ENCODE measurements at places on chromosomes 11 and 22.

- DNase-seq = no peak
Observed at GRCh38 chr11:121479698-121480238, 27.0 kb upstream of the SORL1-AS1 start.

DNA sequence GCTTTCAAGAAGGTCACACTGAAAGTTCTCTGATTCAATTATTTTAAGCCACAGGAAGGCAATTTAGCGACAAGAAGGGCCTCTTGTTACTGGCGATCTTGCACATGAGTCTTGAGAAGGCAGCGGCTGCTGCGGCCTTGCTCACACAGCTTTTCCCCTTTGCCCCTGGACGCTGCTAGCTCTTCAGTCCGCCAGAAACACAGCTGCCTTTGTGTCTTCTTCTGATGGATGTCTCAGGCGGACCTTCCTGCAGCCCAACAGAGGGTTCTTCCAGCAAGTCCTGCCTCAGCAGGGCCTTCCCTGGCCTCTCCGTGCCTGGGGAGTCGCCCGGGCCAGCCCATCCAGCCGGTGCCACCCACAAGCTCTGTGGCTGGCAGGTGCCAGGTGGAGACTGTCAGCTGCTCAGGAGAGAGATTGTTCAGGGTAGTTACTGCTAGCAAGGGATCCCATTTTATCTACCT is 59.4 kb downstream of the PKNOX2 start:
- no peak for DNase-seq

DNA sequence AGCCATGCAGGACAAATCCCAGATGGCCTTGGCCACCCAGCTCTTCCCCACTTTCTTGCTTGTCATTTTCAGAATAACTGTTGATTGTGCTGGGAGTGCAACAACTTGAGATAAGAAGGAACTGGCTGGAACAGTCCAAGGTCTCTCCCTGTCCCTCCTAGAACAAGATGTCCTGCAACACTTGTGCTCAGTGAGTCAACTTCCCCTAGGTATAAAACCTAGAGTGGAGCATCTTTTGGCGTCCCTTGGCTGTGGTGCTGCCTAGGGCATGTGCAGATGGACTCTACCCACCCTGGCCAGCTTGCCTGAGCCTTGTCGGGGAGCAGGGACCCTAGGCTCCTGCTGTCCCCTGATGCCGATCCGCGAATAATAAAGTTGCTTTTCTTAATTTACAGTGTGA is 86.0 kb upstream of the SLC22A12 start:
- DNase-seq = no peak

DNA sequence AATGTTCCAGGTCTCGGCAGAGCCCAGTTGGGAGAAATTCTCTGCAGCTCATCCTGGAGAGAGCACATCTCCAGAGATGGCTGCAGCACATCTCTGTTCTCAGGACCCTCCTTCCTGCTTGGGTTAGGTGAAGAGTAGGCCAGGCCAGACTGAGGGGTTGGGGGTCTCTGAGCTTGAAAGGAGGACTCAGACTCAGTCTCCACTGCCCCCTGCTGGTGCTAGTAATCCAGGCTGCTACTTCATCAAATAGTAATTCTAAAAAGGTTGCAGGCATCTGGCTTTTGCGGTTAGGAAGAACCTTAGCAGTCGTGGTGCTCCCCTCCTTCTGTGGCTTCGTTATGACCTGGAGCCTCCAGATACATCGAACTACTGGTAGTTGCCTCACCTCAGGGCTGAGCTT is 9.7 kb downstream of the TUB start:
- no peak for DNase-seq

DNA sequence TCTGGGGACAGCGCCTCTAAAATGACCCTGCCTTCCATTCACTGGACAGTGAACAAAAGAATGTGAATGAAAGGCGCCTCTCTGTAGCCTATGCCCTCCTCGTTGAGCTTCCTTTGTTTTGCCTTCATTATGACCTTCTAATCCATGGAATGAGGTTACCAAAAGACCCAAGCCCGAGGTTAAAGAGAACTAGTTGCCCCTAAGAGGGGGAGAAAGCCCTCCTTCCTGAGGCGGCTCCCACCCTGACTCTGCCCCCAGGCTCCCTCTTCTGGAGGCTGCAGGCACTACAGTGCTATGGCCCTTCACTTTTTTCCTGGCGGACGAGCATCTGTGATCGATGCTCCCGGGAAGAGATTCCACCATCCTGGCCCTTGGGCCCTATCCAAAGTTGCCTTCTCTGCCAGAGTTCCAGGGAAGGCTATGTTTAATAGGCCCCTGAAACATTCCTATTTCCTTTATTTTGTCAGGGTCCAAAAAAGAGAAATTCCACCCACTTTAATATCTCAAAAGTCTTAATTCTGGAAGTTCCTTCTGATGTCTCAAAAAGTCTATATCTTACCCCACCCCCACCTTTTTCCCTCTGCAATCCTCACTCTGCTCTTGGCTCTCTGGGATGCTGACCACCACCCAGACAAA is 147.3 kb downstream of the FEZ1 start:
- no peak for DNase-seq

GRCh38 chr11:28704801-28705200 is 596.6 kb downstream of the METTL15 start:
- DNase-seq = no peak
